ENCODE measurements at places on chromosomes 7 and 10.
A peak's percentile ranks its signal among the peaks of the same experiment; 100 is the strongest.

GRCh38 chr10:130062976-130063375 is 47.7 kb downstream of the C10orf143 start:
- no peak for DNase-seq

DNA sequence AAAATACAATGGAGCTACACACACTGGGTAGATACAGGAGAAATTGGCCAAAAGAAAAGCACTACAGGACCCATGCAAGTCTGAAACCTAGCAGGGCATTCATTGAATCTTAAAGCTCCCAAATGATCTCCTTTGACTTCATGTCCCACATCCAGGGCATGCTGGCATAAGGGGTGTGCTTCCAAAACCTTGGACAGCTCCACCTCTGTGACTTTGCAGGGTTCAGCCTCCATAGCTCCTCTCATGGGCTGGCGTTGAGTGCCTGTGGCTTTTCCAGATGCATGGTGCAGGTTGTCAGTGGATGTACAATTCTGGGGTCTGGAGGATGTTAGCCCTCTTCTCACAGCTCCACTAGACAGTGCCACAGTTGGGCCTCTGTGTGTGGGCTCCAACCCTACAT is 626.3 kb upstream of the POT1 start:
- no peak for DNase-seq

DNA sequence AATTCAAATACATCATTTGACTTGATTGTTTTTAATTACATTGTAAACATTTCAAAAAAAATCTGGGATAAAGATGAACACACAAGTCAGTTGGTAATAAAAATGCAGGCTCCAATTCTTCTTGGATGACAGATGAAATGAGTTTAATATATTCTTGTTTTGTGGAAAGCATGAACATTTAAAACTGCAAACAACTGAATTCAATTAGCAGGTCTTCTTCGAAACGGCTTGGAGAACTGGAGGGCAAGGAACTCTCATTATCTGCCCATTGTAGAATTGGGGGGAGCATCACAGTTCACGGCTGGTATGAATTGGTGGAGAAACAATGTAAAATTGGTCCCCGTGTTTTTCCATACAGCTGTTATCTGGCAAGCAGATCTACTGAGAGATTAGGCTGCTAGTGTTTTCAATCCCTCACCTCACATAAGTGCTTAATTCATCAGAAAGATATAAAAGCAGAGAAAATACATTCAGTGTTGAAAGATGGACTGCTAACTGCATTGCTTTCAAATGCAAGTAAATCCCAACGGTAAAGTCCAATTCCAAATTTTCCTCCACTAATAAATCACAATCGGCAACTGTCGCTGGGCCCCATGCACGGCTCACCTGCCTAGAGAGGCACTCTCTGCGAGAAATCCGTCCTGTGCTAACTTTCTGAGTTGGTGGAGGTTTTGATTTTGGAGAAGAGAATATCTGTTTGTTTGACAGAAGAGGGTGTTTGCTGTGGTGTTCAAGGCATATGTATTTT is 199.5 kb downstream of the ZNF438 start:
- no peak for DNase-seq

DNA sequence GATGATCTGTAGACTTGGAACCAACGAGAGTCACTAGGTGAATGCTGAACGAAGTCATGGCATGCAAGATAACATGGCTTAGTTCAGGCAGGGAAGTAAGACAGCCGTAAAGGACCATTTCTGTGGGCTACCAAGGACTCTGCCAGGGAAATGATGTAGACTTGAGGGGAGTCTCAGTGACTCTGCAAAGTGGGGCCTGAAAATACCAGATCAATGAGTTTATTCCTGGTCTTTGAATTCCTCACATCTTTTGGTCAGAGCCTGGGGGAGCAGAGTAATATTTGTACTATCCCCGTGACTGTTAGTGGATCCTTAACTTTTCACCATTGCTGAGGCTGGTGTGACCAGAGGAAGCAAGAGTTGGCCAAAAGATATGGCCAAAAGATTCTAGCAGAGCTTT is 60.7 kb upstream of the INHBA start:
- no peak for DNase-seq

GRCh38 chr7:131197920-131198615 is 129.6 kb upstream of the MKLN1 start:
- DNase-seq = no peak

- no peak for DNase-seq
Measured at GRCh38 chr7:98398567-98399372, 2.1 kb downstream of the BAIAP2L1 start.

DNA sequence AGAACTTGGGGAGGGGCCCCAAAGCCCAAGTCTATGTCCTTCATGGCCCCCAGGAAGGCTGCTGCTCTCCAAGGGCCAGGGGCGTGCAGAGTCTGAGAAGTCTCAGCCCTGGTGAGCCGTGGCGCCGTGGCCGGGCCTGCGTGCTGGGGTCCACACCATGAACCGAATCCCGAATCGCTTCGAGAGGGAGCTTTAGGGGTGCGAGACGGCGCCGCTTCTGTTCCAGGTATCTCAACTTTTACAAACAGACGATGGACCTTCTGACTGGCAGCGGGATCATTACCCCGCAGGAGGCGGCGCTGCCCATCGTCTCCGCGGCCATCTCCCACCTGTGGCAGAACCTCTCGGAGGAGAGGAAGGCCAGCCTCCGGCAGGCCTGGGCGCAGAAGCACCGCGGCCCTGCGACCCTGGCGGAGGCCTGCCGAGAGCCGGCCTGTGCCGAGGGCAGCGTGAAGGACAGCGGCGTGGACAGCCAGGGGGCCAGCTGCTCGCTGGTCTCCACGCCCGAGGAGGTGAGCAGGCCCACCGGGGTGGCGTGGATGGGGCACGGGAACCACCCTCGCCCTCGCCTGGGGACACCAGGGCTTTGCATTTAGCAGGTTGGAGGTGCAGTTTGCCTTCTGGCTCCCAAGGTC is 12.7 kb downstream of the STRA8 start:
- DNase-seq = no peak

DNA sequence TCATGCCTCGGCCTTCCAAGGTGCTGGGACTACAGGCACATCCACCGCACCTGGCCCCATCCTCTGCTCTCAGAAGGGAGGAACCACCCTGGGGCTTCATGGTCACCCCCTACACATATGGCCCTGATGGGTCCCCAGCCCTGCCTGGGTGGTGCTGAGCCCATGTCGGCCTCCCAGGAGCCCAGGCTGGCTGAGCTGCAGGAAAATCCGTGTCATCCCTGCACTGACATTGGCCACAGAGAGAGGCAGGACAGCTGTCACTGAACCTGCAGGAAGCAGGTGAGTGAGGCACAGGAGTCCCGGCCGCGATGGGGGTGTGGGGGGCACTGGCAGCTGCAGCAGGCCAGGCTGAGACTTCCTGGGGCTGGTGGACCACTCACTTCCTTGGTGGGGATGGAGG is 8.0 kb downstream of the GRIFIN start:
- no peak for DNase-seq

- DNase-seq = peak; percentile 86
Measured at GRCh38 chr7:27784399-27785053, 44.6 kb downstream of the TAX1BP1 start.

DNA sequence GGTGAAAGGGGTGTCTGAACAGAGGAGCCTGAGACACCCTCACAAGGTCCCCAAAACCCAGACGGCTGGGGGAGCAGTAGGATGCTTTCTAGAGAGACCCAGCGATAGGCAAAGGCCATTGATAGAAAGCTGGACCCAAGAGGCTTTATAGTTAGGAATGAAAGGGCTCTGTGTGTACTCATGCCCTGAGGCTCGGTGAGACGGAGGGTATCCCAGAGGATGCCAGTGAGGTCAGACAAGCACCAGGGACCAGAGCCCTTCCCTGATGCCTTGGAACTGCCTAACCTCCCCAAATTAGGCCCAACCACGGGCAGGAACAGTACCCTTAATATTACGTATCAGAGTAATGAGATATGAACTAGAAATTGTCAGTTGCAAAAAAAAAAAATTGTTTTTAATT is 48.6 kb upstream of the RTKN2 start:
- no peak for DNase-seq

- no peak for DNase-seq
Measured at GRCh38 chr7:157926107-157926506, 589.3 kb downstream of the DNAJB6 start.

- no peak for DNase-seq
Measured at GRCh38 chr10:101114646-101115045, 16.5 kb upstream of the TLX1 start.

- no peak for DNase-seq
Measured at GRCh38 chr10:6563075-6563474, 17.0 kb downstream of the PRKCQ start.

DNA sequence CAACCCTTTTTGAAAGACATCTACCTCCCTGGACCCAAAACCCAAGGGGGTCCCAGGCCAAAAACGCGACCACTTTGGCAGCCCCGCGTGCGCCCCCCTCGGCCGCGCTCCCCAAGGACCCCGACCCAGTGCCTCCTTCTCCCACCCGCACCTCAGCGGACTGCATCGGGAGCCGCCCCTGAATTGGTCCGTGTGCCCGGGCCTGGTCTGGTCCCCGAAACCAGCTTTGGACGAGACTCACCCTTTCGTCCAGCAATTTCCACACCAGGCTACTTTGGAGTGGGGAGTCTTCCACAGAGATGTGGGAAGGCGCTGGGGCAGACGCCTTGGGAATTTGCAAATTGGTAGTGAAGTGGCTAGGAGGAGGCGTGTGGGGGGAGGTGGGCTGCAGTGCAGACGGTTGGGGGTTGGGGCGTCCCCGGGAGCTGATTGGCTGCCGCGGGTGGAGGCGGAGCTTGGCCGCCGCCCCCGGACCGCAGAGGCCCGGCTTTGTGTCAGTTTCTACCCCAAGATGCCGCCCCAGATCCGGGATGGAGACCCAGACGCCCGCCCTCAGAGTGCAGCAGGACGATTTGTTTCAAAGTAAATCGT is 16.9 kb downstream of the TCAF1 start:
- peak; percentile 13 for DNase-seq

- DNase-seq = no peak
Measured at GRCh38 chr10:47167591-47167990, 132.4 kb upstream of the GDF10 start.

- DNase-seq = peak; percentile 9
Measured at GRCh38 chr10:63819753-63820329, 298.6 kb downstream of the REEP3 start.

DNA sequence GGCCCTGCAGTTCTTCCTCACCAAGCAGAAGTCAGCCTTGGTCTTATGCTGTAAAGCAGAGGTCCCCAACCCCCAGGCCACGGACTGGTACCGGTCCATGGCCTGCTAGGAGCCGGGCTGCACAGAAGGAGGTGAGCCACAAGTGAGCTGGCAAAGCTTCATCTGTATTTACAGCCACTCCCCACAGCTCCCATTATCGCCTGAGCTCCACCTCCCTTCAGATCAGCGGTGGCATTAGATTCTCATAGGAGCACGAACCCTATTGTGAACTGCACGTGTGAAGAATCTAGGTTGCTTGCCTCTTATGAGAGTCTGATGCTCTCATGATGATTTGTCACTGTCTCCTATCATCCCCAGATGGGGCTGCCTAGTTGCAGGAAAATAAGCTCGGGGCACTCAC is 87.6 kb upstream of the NEBL start:
- no peak for DNase-seq

DNA sequence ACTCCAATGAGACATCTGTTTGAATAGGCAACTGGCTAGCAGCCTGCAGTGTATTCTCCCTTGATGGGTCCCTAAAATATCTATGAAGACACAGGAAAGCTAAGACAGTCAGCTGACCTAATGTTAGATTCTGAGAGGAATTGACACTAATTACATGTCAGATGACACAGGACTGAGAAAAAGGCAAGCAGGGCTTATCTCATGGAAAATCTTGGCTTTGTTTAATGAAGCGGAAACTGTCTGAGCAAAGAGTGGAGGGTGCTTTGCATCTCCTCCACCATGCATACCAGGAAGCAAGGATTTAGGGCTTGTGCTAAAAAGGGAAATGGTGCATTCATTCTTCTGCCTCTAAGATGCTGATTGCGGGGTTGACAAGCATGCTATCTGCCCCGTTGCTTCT is 135.5 kb upstream of the GLI3 start:
- DNase-seq = no peak

- no peak for DNase-seq
Measured at GRCh38 chr10:105247831-105248499, 606.9 kb downstream of the SORCS3 start.

- no peak for DNase-seq
Measured at GRCh38 chr7:1937252-1937605, 267.2 kb downstream of the ELFN1 start.

- DNase-seq = no peak
Measured at GRCh38 chr10:1308962-1309616, 252.9 kb downstream of the WDR37 start.

- no peak for DNase-seq
Measured at GRCh38 chr10:60611291-60611747, 167.0 kb upstream of the CDK1 start.

- DNase-seq = no peak
Measured at GRCh38 chr10:18683427-18683826, 24.2 kb downstream of the ARL5B start.

DNA sequence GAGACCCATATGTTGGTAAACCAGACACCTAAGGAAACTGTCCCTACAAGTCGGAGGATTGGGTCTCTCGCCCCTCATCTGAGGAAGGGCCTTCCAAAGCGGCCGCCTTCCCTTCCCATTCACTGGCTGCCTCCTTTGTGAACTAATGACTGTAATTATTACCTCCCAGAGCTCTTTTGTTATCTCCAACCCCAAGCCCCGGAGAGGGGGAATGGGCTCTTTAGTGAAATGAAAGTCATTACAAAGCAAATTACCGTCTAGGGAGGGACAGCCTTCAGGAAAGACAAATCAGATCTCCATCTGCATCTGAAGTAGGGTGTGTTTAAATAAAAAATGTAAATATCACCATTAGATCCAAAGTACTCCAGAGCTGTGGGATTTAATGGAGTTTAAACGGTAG is 2.6 kb upstream of the GAD2 start:
- no peak for DNase-seq

DNA sequence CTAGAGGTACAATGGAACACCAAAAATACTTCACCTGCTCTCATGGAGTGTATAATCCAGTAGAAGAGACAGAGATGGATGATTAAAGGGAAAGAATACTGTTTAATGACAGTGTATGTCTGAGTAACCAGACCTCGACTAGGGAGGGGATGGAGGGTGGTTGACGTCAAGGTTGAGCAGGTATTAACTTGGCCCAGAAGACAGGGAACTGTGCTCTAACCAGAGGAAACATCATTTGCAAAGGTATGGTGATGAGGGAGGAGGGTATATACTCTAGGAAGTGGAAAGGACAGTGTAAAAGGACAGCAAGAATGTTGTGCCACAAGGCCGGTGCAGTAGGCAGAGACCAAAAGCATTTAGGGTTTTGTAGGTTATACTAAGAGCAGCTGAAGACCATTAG is 2.9 kb downstream of the MIOS start:
- no peak for DNase-seq

DNA sequence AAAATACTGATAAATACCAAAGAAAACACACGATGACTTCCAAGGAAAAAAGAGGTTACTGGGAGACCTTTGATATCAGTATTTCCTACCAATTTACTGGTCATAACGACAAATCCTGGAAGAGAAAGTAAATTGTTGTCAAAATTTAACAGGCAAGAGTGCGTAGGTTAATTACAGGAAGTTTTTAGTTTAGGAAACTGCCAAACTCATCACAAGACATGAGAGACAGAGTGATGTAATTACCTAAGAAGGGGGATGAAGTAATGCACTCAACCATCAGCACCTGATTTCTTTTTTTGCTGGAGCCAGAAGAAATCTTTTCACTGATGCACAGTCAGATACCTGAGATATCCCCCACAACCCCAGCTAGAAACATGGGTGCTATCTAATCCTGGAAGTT is 16.8 kb downstream of the MACC1 start:
- no peak for DNase-seq

GRCh38 chr10:3902809-3903410 is 117.9 kb upstream of the KLF6 start:
- DNase-seq = no peak
